ENCODE measurements at places on chromosomes 13 and 19.

GRCh38 chr19:55284405-55285058 lies 735 bp downstream of the BRSK1 start:
- no peak for DNase-seq

DNA sequence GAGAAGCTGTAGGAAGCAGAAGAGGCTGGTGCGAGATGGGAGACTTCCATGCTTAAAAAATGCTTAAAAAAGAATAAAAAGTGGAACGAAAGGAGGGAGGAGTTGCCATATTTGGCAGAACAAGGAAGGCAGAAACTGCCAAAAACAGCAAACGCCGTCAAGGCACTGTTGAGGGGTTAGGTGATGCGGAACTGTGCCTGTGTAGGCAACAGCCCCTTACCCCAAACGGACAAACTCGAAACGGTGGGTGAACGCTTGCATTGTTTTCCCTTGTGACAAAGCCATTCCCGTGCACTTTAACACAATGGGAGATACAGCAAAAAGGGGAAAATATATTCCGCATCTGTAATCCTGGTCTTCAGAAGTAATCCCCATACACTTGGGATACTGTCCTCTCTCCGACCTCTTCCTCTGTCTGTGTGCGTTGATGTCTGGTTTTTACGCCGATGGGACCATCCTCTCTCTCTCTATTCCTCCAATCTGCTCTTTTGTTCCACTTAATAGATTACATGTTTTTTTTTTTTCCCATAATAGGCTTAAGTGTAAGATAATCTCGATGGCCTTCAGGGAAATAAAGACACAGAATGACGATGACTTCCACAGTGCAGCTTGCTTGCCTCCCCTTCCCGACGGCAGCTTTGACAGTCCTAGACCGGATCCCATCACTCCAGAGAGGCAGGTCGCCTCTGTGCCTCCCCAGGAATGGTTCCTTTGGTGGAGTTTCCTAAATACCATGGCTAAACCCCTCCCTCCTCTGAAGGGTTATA lies 132.7 kb upstream of the RNF113B start:
- DNase-seq, result no peak

- no peak for DNase-seq
Measured at GRCh38 chr13:38687246-38688229, 661 bp downstream of the FREM2 start.

GRCh38 chr19:19458110-19458816 lies 52.8 kb downstream of the GATAD2A start:
- DNase-seq, result no peak

DNA sequence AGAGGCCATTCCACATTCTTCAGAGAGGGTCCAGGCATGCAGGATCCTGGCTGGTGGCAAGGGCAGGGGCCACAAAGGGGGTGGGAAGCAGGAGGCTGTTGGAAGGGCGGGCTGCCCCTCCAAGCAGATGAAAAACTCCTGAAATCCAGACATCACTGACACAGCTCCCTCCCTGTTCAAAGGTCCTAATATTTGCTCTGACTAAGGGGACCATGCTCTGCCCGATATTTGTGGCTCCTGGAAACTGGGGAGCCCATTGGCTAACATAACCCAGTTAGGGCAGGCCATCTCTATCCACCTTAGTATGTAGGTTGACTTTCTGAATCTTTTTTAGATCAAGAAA lies 3.3 kb upstream of the CDX2 start:
- no peak for DNase-seq

DNA sequence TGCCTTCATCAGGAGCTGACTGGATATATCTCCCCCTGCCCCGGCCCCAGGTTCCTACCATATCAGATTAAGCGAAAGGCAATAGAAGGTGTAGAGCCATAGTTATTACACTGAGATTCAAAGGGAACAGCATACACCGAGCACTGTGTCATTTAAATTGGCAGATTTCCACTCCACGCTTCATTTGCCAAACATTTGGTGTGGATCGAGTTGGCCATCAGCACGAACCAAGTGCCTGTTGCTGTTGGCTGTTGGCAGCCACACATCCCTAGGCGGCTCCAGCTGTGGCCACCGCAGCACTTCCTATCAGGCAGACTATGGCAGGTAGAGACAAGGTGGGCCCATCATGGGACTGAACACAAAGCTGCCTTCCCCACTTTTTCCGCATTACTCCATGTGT lies 115.8 kb downstream of the CCNA1 start:
- DNase-seq, result no peak

DNA sequence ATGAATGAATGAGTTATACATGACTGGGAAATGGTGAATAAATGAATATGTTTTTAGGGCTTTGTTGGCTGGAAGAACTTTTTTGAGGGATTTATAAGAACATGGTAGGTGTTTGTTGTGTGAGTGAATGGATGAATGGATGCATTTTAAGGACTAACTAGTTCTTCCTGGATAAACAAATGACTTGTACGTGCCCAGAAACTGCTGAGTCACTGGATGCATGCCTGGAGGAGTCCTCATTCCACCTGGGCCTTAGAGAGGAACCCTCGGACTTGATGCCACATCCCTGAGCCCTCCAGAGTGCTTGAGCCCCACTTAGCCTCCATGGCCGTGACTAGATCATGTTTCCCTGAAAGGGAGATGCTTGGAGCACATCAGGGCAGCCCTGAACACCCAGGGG lies 153.4 kb downstream of the DPF1 start:
- no peak for DNase-seq

DNA sequence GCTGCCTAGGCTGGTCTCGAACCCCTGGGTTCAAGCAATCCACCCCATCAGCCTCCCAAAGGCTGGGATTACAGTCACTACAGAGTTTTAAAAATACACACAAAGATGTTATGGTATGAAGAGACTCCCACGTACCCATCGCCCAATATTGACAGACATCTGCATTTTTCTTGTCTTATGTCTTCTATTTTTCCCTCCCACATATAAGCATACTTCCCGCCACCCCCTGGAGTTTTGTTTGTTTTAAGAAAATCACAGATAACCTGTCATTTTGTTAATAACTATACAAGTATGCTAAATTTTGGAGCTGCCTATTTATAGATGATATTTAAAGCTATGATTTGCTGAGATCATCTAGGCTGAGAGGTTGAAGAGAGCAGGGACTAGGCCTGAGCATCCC lies 6.2 kb upstream of the SMG9 start:
- no peak for DNase-seq

DNA sequence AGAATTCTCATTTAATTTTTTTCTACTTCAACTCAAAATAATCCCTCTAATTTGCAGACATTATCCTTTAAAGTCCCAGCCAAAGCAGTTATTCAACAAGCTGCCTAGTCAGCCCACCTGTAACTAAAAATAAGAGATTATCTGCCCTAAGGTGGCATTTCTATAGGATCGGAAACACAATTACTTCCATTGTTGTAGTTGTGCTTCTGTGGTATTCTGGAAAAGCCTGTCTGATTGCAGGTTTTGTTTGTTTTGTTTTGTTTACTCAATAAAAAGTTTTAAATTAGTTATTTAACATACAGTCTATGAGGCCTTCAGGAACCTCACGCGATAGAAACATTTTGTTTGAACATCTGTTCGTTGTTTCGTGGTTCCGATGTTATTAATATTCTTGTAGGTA lies 101.0 kb downstream of the ZIC5 start:
- DNase-seq, result no peak

GRCh38 chr19:38900202-38900629 lies 447 bp downstream of the NFKBIB start:
- no peak for DNase-seq

- no peak for DNase-seq
Measured at GRCh38 chr19:787536-787935, 9.7 kb upstream of the PTBP1 start.

GRCh38 chr19:30543243-30543945 lies 171.2 kb downstream of the ZNF536 start:
- no peak for DNase-seq

GRCh38 chr13:27012482-27013197 lies 159.0 kb downstream of the USP12 start:
- no peak for DNase-seq

DNA sequence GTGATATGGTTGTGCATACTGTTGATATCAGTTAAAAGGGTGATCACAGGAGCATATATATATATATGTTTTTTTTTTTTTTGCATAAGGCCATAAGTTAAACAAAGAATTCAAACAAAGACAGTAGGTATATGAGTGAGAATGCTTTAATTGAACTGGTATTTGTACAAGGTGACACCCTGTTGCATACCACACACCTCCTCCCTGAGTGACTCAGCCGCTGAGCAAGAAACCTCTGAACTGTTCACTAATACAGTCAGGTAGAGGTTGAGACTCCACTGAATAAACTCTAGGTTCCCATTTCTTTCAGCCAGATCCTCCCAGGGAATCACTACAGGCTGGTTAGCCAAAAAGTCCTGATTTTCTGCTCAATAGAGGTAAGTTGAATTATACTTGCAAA lies at the start of gene SCEL:
Gene SCEL (plus strand): TSS at position 259 of the 400 bp plus-strand sequence. CDS start 20,170 bp downstream, outside the sequence.
- no peak for DNase-seq

DNA sequence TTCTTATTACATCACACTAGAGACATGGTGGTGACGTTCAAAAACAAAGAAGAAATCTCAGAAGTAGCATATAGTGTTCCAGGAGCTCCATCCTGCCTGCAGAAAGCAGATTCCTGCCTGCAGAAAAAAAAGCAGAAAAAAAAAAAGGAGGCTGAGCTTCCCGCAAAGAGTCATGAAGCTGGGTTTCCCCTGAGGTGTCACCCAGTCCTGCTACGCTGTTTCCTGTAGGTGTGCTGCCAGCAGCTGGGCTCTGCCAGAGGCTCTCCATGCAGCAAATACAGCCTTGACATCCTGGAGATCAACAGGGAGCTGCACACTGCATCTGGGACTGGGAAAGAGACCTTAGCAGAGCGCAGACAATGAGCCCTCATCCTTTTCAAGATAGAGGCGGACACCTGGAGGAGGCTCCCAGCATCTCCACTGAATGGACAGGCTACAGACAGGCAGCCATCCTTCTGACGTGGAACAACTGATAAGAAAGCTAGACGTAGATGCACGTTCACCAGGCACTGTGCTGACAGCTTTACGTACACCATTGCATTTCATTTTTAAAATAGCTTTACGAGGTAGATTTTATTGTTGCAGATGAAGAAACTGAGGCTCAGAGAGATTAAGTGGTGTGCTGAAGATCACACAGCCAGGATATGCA lies 350.9 kb downstream of the FOXO1 start:
- DNase-seq, result peak; percentile 54

DNA sequence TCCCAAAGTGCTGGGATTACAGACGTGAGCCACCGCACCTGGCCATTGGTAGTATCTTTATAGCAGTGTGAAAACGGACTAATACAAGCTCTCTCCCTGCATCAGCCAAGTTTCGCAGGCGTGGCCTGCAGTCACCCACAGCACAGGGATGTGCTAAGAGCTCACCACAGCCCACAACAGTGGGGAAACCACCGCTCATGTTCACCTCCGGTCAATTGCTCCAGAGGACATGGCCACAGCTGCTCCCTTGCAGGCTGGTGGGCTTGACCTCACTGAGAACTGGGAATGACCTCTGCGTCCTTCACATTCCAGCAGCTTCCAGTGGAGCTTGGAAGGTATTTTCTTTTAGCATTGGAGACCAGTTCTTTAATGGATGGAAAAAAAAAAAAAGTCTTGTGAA lies 156.4 kb downstream of the KCTD15 start:
- DNase-seq, result no peak

DNA sequence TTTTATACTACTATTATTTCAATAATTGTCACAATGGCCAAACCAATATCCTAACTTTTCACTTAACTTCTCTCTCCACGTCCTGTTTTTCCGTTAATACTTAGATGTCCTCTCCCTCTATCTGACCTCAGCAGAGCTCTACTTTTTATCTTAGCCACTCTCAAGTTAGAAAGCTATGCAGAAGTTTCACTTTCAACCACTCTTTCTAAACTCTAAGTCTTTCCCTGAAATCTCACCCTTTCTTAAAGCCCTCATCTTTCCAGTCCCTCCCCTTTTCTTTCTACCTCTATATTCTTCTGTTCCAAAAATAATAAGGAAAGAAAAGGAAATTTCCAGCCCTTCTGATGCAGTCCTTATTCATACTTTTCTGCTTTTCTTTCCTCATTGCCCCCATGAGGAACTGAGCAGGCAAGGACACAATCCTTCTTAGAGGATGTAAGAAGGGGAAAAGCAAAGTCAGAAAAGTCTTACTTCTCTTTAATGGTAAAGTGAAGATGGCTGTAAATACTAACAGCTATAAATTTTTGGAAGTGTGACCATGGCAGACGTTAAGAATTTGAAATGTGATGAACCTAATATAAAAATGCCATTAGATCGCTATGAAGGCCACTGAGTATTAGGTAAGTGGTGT lies 23.0 kb downstream of the FAM216B start:
- no peak for DNase-seq

- DNase-seq, result peak; percentile 80
Measured at GRCh38 chr19:3061182-3062161, 823 bp downstream of the TLE5 start.

DNA sequence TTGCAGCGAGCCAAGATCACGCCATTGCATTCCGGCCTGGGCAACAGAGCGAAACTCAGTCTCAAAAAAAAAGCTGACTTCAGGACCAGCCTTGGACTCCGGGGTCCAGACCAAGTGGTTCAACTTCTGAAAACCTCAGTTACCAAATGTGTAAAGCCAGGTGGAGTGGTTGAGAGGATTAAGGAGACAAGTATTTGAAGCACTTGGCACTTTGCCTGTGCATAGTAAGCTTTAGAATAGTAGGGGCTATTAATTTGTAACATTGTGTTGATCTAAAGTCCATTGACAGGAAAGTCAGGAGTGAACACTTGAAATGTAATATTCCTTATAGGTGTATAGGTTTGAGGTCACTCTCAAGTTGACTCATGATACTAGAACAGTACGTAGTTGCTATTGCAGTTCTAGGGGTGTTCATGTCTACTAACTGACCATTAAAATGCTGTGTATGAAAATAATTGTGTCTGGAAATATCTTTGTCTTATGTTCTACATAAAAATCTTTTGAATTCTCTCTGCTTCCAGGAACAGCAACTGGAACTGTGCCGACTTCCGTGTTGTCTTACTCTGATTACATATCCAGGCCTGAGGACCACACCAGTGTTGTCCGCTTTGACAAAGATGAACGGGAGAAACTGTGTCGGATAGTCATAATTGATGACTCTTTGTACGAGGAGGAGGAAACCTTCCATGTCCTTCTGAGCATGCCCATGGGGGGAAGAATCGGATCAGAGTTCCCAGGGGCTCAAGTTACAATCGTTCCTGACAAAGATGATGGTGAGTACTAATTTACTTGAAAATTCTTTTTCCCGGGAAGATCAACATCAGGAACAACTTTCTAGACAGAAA lies 97.4 kb downstream of the FREM2 start:
- DNase-seq, result no peak

DNA sequence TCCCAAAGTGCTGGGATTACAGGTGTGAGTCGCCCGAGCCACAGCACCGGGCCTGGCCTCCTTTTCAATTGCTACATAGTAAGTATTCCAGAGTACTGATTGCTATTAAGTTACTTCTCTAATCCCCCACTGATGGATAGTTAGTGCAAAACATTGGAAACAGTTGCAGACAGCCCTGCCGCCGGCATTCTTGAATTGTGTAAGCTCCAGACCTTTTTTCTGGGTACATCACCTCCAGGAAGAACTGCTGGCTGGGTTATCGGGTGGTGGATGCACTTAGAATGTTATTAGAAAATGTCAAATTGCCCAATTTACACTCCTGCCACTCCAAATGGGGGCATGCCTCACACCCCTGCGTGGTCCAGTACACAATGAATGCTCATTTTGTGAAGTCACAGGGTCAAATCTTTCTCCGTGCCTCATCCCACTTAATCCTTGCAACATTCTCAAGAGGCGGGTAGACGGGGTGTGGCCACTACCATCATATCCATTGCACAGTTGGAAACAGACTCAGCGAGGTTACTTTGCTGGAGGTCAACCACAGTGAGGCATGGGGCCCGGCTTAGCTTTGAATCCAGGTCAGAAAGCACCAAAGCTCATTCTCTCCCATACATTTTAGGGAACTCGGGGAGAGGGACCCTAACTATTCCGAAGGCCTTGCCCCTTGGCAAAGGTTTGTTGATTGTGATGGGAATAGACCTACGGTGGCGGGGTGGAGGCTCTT lies 1.0 kb upstream of the KDM4B start:
- no peak for DNase-seq
